Eye (tissue), 1 donor: ENCODE measurements at places on chromosomes 5 and 9.
A peak's percentile ranks its signal among the peaks of the same experiment; 100 is the strongest.

GRCh38 chr5:132754947-132755346 lies 7.7 kb downstream of the CCNI2 start:
- no peak for DNase-seq

DNA sequence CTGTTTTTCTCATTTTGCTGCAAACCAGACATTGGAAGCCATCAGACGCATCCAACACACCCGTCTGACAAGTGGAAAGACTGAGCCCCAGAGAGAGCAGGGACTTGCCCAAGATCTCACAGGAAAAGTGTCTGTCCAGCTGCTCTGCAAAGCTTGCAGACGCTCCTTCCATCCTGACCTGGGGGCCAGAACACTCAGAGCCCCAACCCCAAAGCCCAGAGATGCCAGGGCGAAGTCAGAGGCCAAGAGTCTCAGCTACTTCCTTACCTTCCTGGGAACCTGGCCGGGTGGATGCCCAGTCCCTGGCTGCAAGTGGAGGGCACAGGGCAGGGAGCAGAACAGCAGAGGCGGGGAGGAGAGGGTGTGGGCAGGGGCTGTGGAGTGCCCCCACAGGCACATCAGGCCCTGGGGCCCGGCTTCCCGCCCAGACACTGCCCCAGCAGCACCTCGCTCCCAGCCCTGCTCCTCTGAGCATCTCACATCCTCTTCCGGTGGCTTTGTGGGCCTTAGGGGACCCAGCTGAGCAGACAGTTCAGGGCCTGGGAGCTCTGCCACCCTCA lies 9.7 kb upstream of the RALGDS start:
- no peak for DNase-seq

GRCh38 chr5:109669991-109670706 lies 19.6 kb upstream of the MAN2A1 start:
- DNase-seq, result no peak

DNA sequence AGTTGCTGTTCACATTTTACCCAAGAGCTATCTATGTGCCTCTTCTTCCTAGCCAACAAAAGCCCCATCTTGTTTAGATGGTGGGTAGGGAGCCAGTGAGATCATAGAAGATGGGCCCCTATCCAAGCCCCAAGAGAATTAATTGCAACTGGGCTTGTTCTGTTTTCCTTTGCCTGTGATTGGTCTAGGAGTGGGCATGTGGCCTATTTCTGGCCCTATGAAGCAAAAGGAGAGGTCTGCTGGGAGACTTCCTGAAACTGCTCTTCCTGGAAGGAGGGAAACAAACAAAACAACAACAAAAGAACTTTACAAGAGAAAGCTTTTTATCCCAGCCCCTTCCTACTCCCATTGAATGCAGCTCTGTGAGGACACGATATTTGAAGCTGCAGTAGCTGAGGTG lies 32.5 kb upstream of the ALDOB start:
- DNase-seq, result no peak

GRCh38 chr5:138330813-138331448 lies 673 bp downstream of the CDC25C start:
- no peak for DNase-seq

- DNase-seq, result peak; percentile 95
These were observed 38.4 kb upstream of the BARHL1 start for GRCh38 chr9:132543960-132544359.

DNA sequence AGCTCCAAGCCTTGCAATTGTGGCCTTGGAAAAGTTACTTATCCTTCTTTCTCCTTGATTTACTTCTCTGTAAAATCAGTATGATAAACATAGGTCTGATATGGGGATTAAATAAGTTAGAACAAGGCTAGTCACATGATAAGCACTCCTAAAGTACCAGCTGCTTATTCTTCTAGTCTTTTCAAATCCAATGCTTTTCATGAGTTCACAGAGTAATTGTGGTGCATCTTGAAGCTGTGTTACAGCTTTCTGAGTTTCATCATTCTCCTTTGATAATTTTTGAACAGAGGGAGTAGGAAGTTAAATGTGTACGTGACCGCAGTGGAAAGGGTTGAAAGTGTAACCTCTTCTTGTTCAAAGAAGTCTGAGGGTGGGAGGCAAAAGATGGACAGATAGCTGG lies 38.8 kb upstream of the CCDC112 start:
- DNase-seq, result no peak

DNA sequence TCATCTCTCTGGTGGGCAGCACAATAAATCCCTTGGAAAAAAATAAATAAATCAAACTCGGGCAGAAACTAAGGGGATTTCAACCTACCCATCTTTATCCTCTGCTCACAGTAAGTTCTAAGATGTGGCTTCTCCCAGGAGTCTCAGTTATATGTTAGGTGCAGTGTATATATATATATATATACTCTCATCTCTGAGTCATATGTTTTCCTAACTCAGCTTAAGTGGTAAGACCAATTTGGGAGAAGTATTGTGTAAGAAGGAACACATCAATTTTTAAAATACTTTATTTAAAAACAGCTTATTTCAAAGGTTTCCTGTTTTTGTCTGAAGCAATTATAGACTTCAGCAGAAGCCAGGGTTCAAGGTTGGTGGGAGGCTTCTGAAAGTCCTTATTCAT lies 20.3 kb upstream of the OSMR start:
- no peak for DNase-seq

DNA sequence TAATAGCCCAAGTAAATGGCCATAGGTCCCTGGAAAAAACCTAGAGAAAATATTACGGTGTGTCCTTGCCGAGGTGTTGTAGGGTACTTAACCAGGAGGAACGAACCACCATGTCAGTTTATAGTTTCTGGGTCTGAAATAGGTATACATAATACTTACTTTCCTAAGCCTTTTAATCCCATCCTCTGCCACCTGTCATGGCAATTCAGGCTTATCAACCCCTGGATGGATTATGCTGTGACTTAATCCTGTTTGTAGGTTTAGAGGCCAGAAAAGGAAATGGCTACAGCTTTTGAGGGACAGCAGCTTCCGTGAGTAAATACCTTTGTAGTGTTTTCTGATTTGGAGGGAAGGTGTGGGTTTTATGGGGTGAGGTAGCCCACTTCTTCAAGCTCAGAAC lies 89.1 kb upstream of the PTPRD start:
- no peak for DNase-seq

DNA sequence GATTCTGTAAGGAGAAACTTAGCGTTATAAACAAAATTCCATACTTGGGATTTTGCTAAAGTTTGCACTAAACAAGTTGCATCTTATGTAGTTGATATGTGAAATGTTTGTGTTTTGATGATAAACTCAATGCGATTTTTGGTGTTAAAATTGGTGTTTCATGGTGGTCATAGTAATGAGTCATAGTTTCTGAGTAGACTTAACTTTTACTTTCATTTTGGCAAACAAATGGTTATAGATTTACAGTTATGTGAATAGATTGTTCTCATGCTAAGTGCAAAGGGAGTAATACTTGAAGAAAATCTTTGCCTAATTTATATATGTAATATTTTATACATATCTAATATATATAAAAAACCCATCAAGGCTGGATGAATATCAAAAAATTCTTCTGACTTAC lies 107.3 kb upstream of the ELAVL2 start:
- DNase-seq, result no peak

- peak; percentile 21 for DNase-seq
These were observed 104.0 kb downstream of the GDNF start for GRCh38 chr5:37735649-37736347.

GRCh38 chr5:128532127-128532526 lies 5.9 kb downstream of the FBN2 start:
- DNase-seq, result no peak

DNA sequence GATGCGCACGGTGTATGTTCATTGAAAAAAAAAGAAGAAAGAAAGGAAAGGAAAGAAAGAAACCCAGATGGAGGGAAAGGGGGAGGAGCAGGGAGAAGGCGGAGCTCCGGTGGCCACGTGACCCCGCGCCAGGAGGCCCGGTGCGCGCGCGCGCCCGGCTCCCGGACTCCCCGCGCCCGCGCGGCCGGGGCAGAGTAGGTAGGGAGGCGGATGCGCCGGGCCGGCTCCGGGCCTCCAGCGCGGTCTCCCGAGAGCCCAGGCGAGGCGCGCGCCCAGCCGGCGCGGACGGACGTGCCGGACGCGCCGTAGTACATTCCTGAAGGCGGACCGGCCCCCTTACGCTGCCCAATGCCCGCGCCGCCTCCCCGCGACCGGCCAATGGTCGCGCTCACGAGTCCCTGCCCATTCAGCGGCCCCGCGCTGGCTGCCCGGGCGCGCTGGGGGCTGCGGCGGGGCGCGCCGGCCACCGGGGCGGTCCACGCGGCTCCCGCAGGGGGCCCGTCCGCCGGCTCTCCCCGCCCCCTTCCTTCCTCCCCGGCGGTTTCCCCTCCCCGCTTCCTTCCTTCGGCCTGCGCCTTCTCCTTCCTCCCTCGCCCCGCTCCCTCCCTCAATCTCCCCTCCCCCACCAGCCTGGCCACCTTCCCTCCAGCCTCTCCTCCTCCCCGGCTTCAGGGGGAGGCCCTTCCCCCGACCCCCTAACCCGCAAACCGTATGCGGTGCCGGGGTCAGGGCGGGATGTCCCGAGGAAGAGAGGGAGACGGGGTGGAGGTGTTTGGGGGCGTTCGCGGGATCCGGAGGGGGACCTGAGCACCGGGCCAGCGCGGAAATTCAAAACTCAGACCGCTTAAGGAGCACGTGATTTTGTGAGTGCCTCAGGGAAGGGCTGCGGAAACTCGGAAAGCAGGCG lies 5.8 kb downstream of the PTCH1 start:
- peak; percentile 97 for DNase-seq

GRCh38 chr5:159199225-159199624 lies 10.1 kb downstream of the RNF145 start:
- no peak for DNase-seq

GRCh38 chr5:61801174-61801573 lies 469.1 kb downstream of the ZSWIM6 start:
- no peak for DNase-seq

DNA sequence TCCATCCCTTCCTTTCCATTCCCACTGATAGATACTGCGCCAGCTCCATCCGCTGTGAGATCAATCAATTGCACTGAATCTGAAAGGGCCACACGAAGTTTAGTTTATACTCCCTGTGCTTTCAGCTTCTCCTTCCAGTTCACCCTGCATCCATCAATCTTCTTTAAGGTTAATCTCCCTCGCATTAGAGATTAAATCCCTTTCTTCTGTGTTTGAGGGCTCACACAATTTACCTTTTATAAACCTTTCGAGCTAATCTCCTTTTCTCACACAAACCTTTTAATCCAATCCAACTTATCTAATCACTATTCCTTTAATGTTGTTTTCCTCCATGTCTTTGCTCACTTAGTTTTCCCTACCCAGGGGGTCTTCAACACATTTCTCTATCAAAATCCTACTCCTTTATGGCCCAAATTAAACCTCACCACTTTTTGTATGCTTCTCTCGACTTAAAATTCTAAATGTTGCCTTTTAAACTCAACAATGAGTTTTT lies 64.6 kb upstream of the HAPLN1 start:
- DNase-seq, result no peak

DNA sequence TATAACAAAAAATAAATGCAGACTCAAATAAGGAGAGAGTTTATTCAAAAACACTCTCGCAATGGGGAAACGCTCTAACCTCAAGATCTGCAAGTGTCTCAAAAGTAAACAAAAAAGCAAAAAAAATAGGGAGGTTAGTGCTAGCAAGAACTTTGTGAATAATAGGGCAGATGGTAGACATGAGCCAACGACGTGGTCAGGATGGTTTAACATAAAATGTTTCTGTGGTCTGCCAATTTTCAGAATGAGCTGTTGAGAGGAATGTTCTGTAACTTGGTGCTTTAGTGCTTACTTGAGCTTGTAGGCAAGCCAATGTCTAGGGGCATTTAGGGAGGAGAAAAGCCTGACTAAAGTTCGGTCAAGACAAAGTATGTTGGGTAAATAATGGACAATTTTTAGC lies 1813.9 kb upstream of the CDH6 start:
- no peak for DNase-seq

- DNase-seq, result no peak
These were observed 432.6 kb downstream of the CAAP1 start for GRCh38 chr9:26459959-26460358.

DNA sequence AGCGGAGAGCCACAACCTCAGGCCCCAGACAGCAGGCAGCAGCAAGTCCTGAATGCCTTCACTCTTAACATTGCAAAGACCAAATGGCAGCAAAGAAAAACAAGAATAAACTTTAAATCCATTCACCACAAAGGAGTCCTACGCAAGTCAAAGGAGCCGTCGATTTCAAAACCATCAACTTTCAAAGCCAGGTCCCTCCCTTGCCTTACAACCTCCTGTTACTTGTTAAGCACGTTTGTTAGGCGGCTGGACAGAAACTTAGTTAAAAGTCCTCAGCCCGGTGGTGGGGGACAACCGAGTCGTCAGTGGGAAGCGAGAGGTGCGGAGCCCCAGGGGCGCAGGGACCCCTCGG lies 938 bp downstream of the LPAR1 start:
- DNase-seq, result peak; percentile 76

GRCh38 chr5:173643964-173644363 lies 27.5 kb upstream of the BOD1 start:
- peak; percentile 93 for DNase-seq

DNA sequence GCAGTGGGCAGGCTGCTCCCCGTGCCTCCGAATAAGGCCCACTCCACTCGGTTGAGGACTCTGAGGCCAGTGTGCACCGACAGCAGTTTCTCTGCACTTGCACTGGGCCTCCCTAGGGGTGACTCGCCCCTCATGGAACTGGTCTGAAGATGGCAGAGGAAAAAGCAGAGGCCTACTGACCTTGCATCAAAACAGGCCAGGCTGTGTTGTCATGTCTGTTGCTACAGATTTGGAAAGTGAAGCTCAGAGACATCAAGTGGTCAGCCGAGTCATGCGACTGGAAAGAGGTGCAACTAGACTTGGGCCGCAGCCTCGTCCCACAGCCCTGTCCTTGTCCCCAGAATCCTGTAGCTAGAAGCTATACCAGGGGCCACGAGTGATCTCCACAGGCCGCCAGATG lies 78.3 kb downstream of the DCP2 start:
- no peak for DNase-seq

GRCh38 chr5:118379470-118379869 lies 608.9 kb downstream of the DTWD2 start:
- DNase-seq, result no peak

- no peak for DNase-seq
These were observed 142.8 kb downstream of the ENC1 start for GRCh38 chr5:74497706-74498105.

DNA sequence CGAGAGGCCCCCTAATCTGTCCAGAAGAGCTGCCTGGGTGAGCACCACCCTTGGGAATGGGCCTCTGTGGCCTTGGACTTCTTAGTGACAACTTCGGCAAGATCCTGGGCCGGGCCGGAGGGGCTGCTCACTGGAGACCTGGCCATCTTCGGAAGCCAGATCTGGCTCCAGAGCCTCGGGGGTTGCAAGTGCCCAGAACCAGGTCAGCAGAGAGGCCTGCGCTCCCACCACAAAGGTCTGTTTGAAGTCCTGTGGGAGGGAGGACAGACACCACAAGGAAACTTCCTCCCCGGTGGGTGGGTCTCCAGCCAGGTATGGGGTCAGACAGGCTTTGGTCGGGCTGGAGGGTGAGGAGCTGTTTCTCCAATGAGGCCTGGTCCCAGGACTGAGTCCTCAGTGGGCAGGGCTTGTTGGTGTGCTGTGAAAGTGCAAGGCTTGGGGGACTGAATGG lies 86.1 kb downstream of the DAB2IP start:
- DNase-seq, result no peak
